Amygdala (tissue), 56 donors: ENCODE measurements at places on chromosomes 2 and 18.

GRCh38 chr2:46748735-46749531, 166.7 kb downstream of the MCFD2 start:
- DNase-seq: no peak

- DNase-seq: no peak
These were observed 1.1 kb downstream of the MAP3K20 start for GRCh38 chr2:173076581-173077345.

- no peak for DNase-seq
These were observed 22.7 kb upstream of the TFPI start for GRCh38 chr2:187576906-187577305.

DNA sequence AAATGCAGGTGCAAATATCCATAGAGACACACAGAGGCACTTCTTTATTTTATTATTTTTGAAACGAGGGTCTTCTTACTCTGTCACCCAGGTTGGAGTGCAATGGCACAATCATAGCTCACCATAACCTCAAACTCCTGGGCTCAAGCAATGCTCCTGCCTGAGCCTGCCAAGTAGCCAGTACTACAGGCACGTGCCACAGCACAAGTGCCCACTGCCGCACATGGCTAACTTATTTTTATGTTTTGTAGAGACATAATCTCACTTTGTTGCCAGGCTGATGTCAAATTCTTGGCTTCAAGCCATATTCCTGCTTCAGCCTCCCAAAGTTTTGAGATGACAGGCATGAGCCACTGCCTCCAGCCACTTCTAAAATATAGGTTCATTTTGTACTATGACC, 537.6 kb downstream of the THSD7B start:
- no peak for DNase-seq
